IMR-90 (cell line): ENCODE measurements at places on chromosomes 13 and 19. TPM values are rescaled to one million over a fixed set of nuclear protein-coding genes. Genes with fewer than 3 reads are reported as not detected.
A peak's percentile ranks its signal among the peaks of the same experiment; 100 is the strongest.

- no peak for DNase-seq
Observed at GRCh38 chr13:112967686-112968379, 1.2 kb upstream of the MCF2L start.

DNA sequence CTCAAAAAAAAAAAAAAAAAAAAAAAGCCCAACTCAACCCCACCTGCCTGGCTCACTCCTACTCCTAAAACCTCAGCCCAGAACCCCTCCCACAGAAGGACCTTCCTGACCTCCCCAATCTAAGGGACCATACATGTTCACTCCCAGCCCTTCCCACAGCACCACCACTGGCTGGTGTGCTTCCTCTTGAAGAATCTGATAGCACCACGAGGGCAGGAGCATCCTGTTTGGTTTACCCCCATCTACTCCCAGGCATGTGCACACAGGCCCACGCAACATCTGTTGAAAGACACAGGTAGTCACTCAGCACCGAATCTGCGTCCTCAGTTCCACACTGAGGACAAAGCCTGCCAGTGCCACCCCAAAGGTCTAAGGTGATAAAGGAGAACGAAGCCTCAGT, 8.2 kb downstream of the LATS2 start:
- no peak for DNase-seq

DNA sequence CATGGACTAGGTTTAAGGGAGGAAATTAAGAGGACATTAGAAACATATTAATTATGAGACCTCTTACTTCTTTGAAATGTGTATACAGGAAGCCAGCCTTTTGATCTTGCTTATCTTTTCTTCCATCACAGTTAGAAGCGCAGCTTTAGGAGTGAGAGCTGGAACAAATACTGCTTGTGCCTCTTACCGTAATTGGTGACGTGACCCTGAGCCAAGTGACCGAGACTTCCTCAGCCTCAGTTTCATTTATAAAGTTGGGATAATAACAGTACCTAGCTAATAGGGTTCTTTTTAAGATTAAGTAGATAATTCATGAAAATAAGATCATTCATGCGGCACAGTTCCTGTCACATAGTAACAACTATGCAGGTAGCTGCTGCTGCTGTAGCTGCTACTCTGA, 18.5 kb downstream of the FREM2 start:
- no peak for DNase-seq

- no peak for DNase-seq
Observed at GRCh38 chr13:33199289-33199850, 86.2 kb downstream of the STARD13 start.

DNA sequence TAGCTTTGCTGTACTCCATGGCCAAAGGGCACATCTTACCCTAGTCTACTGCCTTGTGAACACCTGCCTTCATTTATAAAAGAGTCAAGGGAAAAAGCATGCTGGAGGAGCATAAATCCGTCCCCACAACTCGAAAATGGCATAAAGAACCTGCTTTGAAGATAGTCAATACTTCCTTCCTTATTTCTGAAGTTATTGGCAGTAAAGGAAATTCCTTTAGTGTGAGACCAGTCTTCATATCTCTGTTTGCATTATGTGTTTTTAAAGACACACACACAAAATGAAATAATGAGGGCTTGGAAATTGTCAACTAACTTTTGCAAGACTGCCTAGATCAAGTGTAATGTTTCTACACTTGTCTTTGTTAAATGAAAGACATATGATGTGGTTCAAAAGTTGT, 408.4 kb downstream of the SPRY2 start:
- DNase-seq: no peak

DNA sequence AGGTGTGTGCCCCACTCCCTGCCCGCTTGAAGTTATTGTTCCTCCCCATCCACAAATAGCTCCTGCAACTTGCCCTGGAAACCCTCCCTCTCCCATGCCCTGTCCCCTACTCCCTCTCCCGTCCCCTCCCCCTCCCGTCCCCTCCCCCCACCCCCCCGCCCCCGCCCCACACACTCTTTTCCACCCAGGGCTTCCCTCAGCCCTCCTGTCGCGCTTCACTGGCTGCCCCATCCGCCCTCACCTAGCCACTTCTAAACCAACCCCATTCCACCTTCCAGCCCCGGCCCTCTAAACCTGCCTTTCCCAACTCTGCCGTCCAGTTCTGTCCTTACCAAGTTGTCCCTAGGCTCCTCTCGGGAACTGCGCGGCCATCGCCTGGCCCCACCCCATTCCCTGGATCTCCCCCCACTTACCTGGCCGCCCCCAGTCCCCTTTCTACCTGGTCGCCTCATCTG, 993 bp downstream of the RGL3 start:
- no peak for DNase-seq

- DNase-seq: no peak
Observed at GRCh38 chr13:27296496-27296895, 25.9 kb downstream of the RASL11A start.

DNA sequence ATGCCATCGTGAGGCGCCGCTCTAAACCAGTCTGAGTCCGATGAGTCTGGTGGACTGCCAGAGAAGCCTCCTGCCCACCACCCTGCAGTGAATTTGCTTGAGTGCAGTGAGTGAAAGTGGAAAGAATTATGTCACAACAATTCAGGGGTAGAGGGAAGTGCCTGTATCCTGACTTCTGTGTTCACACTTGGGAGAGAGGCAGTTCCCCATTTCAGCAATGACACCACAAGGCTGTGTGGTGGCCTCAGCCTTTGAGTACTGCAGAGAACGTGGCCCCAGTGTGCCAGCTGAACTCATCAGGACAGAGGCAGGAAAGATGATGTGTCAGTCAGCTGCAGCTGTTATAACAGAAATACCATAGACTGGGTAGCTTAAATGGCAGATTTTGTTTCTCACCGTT, 155.6 kb downstream of the COG6 start:
- no peak for DNase-seq

DNA sequence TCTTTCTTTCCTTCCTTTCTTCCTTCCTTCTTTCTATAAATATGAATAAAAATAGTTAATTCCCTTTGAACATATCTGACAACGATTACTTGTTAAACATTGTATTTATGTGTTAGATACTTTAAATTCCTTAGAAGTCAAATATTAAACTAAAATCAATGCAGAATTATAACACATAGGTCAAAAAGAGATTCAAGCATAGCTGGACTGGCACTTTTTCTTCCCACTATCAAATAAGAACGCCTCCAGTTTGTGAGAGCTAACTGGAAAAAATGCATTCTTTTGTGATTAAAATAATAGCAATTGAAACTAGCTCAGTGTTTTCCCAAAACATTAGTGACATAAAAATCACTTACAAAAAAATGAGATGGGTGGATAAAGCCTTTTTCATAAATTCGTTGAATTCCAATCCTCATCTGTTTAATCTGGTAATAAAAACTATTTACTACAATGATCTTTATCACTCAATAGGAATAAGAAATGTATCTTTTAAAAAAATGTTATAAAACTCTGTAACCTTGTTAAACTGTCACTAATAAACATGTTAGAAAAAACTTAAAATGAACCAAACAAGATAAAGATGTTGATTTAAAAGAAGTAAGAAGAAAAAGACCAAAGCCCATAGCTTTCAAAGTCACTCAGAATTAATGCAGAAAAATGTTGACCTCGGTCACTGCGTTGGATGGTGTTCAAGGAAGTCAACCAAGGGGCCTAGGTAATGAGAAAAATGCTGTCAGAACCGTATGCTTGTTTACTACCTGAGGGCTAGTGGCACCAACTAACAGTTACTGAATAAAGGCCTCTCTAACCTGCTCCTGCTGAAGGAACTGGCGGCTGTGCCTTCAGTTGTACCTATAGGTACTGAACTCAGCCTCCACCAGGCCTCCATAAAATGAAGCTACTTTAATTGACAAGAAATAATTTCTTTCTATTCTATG, 1039.5 kb upstream of the SLC10A2 start:
- no peak for DNase-seq

- peak; percentile 80 for DNase-seq
Observed at GRCh38 chr19:17333611-17334413, 843 bp downstream of the ANO8 start.

DNA sequence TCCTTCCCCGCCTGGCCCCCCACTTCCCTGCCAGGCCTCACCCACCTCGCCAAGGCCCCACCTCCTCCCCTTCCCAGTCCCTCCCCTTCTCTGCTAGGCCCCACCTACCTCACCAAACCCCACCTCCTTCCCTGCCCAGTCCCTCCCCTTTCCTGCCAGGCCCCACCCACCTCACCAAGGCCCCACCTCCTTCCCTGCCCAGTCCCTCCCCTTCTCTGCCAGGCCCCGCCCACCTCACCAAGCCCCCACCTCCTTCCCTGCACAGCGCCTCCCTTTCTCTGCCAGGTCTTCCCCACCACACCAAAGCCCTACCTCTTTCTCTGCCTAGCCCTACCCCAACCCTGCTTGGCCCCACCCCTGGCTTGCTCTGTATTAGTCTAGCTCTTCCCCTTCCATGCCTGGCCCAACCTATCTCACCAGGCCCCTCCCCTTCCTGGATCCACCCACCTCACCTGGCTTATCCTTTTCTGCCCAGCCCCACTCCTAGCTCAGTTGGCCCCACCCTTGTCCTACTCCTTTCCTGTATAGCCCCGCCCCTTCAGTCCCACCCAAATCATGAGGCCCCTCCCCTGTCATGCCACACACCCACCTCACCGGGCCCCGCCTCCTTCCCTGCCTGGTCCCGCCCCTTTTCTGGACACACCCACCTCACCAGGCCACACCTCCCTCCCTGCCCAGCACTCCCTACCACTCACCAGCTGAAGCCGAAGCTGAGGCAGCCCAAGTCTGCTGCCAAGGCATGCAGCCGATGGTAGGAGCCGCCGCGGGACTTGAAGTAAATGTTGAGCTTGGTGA, 16.2 kb downstream of the CERS1 start:
- no peak for DNase-seq

GRCh38 chr19:53865523-53865917, 2.2 kb upstream of the MYADM start:
- no peak for DNase-seq

- DNase-seq: no peak
Observed at GRCh38 chr13:77387607-77388200, 60.8 kb upstream of the MYCBP2 start.

DNA sequence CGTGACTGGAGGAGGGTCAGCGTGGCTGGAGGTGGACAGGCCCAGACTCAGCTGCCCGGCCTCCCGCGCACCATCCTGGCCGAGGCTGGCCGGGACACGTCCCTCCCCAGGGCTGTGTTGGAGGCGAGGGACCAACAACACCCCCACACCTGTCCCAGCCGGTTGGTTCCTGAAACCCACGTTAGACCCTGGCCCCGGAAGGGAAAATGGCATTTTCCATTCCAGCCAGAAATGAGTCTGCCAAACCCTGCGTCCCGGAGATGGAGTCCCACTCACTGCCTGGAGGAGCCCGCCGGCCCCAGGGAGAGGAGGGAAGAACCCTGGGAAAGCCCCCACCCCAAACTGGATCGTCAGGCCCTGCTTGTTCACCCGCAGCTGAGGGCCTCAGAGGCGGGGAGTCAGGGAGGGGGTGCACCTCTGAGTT, 4.8 kb upstream of the WDR18 start:
- DNase-seq: no peak

DNA sequence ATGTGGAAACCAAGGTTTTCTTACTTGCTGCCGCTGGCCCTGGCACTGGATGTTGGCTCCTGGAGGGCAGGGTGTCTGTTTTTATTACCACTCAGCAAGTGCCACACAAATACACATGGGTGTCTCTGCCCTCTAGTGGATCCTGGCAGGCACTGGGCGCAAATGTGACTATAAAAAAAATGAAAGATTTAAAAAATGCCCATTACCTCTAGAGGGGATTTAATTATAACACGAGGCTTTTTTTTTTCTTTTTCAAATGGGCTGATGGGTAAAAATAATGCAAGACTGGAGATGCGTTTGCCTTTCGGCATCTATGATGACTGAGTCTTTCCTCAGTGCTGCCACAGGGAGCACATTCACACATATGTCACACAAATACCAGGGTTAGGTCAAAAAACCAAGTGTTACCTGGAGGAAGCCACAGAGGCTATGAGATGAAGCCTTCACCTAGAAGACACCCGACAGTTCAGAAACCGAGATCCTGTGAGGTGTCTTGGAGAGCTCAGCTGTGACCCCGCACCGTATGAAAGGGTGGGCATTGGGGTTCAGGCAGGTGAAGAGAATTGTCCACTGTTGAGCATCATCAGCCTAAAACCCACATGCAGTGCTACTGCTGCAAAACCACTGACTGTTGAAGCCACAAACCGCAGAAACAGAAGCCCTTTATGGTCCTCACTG, 25.7 kb downstream of the CHAMP1 start:
- peak; percentile 30 for DNase-seq

DNA sequence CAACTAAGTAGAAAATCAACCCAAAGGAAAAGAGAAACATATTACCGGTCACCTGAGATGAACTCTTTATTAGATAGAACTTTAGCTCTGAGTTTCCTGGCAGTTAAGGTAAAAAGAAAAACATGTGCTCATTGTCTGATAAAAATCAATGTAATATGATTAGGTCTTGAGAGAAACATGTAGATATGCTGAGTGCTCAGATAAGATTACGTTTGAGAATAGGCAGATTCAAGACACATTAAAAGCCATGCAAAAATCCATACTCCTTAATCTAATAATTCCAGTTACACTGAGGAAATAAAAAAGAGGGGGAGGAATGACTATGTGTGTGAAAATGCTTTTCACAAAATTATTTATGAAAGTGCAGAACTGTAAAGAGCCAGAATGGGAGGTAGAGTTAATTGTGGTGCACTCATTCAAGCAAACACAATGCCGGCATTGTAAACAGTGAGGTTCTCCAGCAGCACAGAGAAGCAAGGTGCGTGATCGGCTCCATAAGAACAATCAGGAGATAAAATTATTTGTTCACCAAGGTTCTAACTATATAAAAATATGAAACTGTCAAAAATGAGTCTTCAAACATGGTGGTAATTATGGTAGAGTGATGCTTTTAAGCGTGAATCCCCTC, 88.8 kb downstream of the MBNL2 start:
- no peak for DNase-seq

DNA sequence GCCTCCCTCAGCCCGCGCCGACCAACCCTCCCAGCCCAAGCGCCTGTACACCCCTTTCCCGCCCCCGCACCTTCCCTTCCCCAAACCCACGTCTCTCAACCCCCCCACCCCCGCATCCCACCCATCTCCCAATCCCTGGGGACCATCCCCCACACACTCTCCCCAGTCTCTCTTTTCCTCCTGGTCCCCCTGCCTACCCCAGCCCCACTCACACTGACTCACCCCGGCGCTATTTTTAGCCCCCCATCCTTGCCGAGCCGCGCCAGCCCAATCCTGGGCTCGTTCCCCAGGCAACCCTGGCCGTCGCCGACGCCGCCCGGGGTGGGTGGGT, 11.7 kb downstream of the CIC start:
- DNase-seq: peak; percentile 17

- no peak for DNase-seq
Observed at GRCh38 chr13:71830736-71831135, 36.3 kb downstream of the DACH1 start.

GRCh38 chr13:44399074-44399473, 25.4 kb downstream of the SERP2 start:
- DNase-seq: no peak

TTC9B gene
- total RNA-seq: not detected in 2 replicates

BCL3 gene
- total RNA-seq: 1.6 and 1.9 TPM in 2 replicates

PLIN4 gene
- total RNA-seq: under 0.01 TPM in 2 replicates

TUBGCP3 gene
- 14.7 and 16.0 TPM in 2 replicates for total RNA-seq

DAND5 gene
- total RNA-seq: not detected in 2 replicates

ZSCAN1 gene
- total RNA-seq: not detected in 2 replicates

MYO1F gene
- total RNA-seq: under 0.01 and 0.18 TPM in 2 replicates

NCR1 gene
- not detected in 2 replicates for total RNA-seq

ADPRHL1 gene
- 0.28 and 0.36 TPM in 2 replicates for total RNA-seq

SIGLEC8 gene
- total RNA-seq: not detected in 2 replicates

ZNF77 gene
- 5.3 and 6.5 TPM in 2 replicates for total RNA-seq

SYNGR4 gene
- not detected in 2 replicates for total RNA-seq

FFAR2 gene
- not detected in 2 replicates for total RNA-seq

DCT gene
- not detected in 2 replicates for total RNA-seq

HSD11B1L gene
- 1.9 and 2.2 TPM in 2 replicates for total RNA-seq

IZUMO2 gene
- not detected in 2 replicates for total RNA-seq

IL4I1 gene
- total RNA-seq: under 0.01 and 0.36 TPM in 2 replicates
